ENCODE measurements at places on chromosomes 13 and 19. TPM values are rescaled to one million over a fixed set of nuclear protein-coding genes. Genes with fewer than 3 reads are reported as not detected.

Gene CEACAM16
- not detected for total RNA-seq

Gene CGB3
- total RNA-seq, result not detected

Gene ZNF814
- total RNA-seq, result 0.80 TPM

Gene B3GNT8
- total RNA-seq, result not detected

Gene ZNF229
- 7.3 TPM for total RNA-seq

Gene CCL25
- not detected for total RNA-seq

Gene C19orf81
- total RNA-seq, result 1.1 TPM

Gene LILRB5
- total RNA-seq, result not detected

Gene USHBP1
- total RNA-seq, result not detected

Gene MBD3
- 186 TPM for total RNA-seq

Gene CEACAM1
- total RNA-seq, result not detected

Gene SERPINE3
- not detected for total RNA-seq

Gene LGALS4
- total RNA-seq, result 0.11 TPM

Gene ERICH4
- not detected for total RNA-seq

Gene RNF113B
- total RNA-seq, result not detected

Gene EFNB2
- 22.4 TPM for total RNA-seq

Gene NKPD1
- total RNA-seq, result not detected

Gene PLA2G4C
- total RNA-seq, result 1.6 TPM

Gene ARHGAP45
- total RNA-seq, result 1.4 TPM

Gene DYRK1B
- total RNA-seq, result 0.60 TPM

Gene COL5A3
- total RNA-seq, result not detected

Gene CADM4
- total RNA-seq, result 1.5 TPM

Gene CNN1
- 0.45 TPM for total RNA-seq

Gene HCST
- total RNA-seq, result not detected

Gene CCDC169
- total RNA-seq, result 2.0 TPM

Gene ZNF610
- total RNA-seq, result not detected

Gene IZUMO2
- total RNA-seq, result not detected

Gene LPAR6
- total RNA-seq, result not detected

Gene TEX26
- not detected for total RNA-seq

Gene FBL
- 384 TPM for total RNA-seq

Gene LILRB3
- not detected for total RNA-seq

Gene NUDT19
- total RNA-seq, result 8.9 TPM

Gene ALG11
- 8.7 TPM for total RNA-seq

Gene KLK12
- not detected for total RNA-seq
